ENCODE measurements at places on chromosomes 5 and 9.
A peak's percentile ranks its signal among the peaks of the same experiment; 100 is the strongest.

DNA sequence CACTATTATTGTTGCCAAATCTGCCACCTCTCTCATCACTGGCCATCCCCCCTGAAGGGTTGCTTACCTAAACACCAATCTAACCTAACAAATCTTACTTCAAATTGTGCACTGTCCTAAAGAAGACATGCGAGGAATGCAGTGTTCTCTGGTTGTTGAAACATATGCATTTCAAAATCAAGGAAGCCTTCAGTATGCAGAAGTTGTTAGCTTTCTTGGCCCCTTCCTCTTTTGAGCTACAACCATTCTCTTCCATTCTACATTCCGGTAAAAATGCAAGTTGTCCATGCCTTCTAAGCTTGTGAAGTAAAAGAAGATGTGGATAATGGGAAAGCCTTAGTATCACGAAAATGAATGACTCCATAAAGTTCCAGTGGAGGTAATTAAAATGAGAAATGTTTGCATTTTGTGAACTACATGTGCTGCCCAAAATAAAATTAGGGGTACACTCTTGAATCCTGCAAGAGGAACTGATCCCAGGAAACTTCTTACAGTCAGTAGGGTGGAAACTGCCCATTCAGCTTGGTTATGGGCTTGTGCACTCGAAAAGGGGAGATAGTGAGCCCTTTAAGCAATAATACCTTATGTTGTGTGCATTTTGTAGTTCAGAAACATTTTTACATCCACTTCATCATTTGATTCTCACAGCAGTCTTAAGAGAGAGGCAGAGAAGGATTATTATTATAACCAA, 77.6 kb upstream of the ADRB2 start:
- no peak for DNase-seq

DNA sequence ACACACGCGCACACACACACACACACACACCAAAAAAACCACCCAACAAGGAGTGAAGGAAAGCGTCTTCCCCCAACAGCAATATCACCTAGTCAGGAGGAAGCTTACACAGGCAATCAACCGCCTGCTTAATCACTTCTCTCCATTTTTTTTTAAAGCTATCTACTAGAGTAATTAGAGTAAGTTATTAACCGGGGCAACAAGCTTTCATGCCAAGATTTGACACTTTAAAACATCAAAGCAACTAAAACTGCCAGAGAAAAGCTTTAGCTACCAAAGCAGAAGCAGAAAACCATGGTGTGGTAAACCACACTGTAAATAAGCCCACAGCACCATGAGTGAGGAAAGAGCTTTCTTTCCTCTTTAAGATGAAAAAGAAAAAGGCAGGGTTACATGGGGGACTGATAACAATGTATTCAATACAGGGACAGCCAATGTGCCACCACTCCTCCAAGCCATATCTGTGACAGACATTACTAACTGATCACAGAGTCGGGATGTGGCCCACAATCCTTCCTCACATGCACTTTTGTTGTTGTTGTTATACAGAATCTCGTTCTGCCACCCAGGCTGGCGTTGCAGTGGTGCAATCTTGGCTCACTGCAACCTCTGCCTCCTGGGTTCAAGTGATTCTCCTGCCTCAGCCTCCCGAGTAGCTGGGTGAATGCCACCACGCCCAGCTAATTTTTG, 282.1 kb downstream of the CRB2 start:
- peak; percentile 75 for DNase-seq

DNA sequence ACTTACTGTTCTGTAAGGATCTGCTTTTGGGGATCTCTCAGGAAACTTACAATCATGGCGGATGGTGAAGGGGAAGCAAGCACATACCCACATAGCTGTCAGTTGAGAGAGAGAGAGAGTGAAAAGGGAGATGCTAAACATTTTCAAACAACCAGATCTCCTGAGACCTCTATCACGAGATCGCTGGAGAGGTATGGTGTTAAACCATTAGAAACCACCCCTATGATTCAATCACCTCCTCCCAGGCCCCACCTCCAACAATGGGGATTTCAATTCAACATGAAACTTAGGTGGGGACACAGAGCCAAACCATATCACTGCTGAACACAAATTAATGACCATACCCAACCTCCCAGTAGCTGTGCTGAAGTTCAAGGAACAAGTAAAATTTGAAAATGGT, 48.2 kb upstream of the PRDM9 start:
- peak; percentile 9 for DNase-seq

DNA sequence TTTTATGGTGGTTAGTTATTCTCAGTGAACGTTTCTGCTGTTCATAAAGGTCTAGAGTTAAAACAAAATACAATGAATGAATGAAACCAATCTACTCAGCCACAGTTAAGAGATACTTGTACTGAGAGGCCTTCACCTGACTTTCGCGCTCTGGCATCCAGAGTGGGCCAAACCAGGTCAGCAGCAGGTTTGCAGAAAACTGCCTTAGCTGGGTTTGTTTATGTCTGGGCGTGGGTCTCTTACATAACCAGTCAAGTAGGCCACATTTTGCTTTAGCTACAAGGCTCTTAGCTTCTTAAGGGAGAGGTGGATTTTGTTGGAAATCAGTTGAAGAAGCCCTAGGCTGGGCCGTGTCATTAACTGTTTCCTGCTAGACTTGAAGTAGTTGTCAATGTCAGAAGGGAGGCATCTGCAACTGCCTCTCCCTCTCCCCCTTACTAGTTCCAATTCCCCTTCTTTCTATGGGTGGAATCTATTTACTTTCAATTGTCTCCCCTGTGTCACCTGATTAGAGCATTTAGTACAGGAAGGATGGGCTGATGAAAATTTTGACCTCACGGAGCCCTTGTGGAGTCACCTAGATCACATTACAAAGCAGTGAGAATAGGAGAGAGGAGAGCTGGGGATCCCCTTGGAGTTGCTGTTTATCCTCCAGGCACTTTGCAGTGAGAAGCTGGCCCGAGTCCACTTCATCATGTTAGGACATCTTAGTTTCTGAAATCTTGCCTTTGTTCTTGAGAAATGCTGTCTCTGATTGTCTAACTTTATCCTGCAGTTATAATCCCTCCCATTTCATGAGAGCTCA, 200.5 kb downstream of the ARHGEF28 start:
- no peak for DNase-seq

DNA sequence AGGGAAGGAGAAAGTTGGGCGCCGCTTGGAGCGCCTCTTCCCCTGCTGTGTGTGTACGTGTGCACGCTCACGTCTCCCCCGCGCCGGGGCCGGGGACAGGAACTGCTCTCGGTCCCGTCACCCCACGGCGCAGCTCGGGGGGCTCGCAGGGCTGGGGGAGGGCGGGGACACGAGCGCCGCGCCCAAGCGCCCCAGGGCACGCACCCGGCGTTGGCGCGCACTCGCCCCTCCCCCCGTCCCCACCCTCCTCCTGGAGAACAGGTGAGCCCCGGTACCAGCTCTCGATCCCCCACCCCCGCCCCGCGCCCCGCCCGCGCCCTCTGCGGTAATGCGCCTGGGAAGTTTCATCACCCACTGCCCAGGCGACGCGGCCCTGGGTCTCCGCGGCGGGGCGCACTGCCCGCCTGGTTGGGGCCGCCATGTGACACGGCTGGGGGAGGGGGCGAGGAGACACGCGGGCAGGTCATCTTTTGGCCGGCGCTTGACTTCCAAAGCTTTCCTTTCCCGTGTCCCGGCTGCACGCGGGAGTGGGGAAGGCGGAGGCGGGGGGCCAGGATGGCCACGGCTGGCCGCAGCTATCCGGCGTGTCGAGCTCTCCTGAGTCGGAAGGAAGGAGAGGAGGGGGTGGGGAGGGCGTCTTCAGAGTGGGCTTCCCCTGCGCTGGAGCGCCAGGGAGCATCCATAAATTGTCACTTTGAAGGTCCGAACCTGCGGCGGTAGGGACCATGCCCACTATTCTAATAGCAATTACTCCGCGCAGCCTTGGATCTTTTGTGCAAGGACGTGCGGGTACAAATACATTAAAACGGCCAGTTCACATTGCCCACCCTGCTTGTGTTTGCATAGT, 1.5 kb upstream of the STC2 start:
- DNase-seq, result peak; percentile 25

DNA sequence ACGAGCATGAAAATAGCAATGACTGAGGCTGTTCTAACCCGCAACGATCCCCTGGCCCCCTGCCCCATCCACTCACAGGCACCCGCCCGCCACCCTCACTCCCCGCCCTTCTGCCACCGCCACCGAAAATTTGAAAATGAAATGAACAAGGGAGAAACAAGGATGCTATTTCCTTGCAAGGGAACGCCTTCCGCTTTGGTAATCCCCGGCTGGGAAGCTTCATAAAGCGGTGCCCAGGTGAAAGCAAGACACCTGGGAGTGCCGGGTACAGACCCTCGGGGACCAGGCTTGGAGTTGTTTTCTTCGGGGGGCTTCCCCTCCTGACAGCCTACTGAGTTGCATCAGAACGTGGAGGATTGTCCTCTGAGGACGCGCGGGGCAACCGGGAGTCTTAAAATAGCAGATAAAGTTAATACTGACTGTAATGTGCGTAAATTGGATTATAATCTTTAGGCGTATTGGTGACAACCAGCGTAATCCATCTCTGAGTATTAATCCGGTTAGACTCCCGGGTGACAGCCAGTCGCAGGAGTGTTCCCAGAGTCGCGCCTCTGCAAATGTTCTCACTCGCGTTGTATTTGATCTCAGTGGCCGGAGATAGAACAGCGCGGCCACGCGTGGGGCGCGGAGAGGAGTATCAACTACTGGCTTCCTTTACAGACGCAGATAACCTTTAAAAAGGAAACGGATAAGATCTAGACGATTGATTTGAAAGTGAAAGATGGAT, 885 bp upstream of the MLLT3 start:
- DNase-seq, result no peak

GRCh38 chr9:93035821-93036351, 22.6 kb upstream of the SUSD3 start:
- no peak for DNase-seq

DNA sequence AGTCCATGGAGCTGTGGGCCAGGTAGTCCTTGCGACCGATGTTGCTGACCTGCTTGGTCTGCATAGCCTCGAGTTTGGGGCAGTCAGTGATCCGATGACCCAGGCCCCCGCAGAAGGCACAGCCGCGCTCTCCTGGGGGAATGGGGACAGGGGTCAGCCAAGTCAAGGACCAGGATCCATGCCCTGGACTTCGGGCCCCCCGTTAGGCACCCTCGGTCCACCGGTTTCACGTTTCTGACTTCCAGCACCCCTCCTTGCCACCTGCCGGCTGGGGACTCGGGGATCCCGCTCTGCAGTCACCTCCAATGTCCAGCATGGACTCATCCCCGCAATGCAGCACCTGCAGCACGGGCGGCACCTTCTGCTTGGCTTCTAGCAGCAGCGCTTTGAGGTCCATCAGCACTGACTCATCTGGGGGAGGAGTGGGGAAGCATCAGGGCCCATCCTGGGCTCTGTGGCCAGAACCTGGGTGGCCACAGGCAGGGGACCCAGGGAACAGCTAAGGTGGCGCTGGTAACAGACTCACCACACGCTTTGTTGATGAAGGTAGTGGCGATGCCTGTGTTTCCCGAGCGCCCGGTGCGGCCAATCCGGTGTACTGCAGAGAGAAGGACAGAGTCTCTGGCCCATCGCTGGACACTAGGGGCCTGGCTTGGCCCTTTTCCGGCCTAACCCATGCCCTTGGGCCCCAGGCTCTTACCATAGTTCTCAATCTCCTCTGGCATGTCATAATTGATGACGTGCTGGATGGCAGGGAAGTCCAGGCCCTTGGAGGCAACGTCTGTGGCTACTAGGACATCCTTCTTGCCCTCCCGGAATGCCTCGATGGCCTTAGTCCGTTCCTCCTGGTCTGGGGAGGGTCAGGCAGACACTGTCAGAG, 2.4 kb upstream of the DOK3 start:
- no peak for DNase-seq

- DNase-seq, result no peak
These were observed 16.8 kb upstream of the PHF19 start for GRCh38 chr9:120893611-120894307.

GRCh38 chr5:90528601-90529193, 687 bp downstream of the LYSMD3 start:
- no peak for DNase-seq

DNA sequence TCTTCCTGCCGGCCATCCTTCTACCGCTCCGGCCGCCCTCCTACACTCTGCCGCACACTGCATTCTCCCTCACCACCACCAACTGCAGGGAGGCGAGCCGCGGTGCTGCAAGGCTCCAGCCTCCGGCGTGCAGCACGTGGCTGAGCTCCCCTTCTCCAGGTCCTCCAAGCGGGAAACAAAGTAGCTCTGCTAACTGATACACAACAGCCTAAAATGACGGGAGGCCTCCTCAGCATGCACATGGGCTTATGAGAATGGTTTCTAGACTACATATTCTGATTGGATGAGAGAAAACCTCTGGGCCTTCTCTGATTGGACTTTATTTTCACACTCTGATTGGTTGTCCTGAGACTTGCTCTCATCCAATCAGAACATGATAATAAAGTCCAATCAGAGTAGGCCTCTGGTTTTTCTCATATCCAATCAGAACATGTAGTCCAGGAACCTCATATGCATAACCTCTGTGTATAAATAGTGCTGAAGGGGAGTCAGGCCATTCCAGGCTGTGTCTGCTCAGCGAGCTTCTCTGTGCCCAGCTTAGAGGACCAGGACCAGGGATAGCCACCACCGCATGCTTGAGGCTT, 27.0 kb upstream of the ZNF354B start:
- DNase-seq, result no peak

- no peak for DNase-seq
These were observed 25.4 kb downstream of the TYRP1 start for GRCh38 chr9:12718482-12719026.

DNA sequence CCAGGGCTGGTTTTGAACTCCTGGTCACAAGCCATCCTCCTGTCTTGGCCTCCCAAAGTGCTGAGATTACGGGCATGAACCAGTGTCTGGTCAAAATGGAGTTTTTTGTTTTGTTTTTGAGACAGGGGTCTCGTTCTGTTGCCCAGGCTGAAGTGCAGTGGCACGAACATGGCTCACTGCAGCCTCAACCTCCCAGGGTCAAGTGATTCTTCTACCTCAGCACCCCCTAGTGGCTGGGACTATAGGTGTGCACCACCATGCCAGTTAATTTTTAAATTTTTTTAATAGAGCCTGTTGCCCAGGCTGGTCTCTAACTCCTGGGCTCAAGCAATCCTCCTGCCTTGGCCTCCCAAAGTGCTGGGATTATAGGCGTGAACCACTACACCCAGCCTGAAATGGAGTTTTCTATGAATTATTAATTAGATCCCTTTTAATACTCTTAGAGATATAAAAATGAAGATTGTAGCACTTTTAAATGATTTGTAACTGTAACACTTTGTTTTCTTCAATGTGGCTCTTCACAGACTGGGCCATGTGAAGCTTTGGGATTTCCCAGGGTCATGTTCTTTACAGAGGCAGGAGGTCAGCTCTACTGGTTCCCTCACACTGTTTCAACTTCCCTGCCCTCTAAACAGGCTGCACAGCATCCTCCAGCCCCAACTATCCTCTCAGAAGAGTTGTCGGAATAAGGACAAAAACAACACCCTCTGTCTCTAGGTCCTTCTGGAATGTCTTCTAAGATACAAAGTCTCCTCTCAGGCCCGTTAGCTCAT, 32.7 kb upstream of the SPARC start:
- DNase-seq, result no peak

- DNase-seq, result no peak
These were observed 317.7 kb downstream of the PDE4D start for GRCh38 chr5:59575648-59576445.

Measured in GM12878 (cell line).